ENCODE measurements at places on chromosomes 2 and 18.

DNA sequence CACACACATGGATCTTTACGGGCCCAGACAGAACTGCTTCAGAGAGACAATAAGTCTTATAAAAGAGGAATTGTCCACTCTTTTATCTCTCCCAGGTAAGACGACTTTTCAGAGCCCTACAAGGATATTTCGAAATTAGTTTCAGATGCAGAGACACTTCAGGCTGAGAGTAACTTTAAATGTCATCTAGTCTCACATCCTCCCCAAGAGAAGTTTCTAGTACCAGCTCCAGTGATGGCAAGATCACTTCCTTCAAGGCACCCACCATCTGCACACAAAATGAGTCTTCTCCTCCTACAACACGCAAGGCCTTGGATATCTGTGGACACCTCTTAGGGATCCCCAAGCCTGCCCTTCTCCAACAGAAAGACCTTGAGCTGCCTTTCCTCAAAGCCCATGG is 39.0 kb upstream of the KLHL29 start:
- DNase-seq, result no peak

DNA sequence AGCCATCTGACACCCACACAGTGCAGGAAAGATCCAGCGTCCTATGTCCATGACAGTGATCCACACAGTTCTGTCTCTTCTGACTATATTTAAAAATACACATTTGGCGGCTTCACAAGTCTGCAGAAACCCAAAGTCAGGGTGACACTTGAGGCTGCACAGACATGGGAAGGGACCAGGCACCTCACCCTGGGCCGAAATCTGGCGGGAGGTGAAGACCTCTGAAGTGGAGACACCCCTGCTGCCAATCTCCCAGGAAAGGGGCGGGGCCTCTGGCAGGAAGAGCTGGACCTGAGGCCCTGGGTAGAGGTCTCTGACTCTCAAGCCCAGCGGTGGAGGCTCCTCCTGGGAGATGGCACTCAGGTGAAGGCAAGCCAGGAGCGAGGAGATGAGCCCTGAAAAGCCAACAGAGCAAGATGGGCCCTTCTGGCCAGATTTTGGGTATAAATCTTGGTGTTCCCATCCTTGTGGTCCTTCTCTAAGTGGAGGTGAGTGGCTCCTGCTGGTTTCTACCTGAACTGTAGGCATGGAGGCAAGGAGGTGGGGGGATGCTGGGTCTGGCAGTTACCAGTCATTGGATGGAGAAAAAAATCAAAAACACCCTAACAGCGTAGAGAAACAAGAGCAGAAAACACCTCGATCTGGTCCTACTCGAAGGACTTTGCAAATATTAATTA is 248.4 kb downstream of the HDAC4 start:
- DNase-seq, result no peak

DNA sequence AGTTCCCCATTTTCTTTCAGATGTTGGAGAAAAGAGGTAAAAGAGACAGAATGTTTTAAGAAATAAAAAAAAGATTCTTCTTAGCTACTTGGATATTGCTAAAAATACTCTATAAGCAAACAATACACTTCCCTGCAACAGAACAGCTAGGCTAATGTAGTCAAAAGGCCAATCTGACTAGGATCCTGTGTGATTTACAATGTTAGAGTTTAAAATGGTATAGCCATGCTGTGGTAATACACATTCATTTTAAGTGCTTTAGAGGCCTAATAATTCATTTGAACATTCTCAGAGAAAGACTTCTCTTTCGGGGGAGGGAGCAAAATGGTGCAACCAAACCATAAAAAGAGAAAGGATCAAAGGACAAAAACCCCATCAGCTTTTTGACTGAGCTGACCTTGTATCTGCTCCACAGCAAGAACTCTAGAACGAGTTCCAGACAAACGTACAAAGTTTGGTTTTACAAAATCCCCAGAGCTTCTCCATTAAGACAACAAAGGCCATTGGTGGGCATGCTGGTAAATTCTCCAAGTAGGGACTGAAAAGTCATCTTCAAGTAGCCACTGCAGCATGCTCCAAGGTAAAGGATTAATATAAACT is 200.2 kb downstream of the STK39 start:
- no peak for DNase-seq

DNA sequence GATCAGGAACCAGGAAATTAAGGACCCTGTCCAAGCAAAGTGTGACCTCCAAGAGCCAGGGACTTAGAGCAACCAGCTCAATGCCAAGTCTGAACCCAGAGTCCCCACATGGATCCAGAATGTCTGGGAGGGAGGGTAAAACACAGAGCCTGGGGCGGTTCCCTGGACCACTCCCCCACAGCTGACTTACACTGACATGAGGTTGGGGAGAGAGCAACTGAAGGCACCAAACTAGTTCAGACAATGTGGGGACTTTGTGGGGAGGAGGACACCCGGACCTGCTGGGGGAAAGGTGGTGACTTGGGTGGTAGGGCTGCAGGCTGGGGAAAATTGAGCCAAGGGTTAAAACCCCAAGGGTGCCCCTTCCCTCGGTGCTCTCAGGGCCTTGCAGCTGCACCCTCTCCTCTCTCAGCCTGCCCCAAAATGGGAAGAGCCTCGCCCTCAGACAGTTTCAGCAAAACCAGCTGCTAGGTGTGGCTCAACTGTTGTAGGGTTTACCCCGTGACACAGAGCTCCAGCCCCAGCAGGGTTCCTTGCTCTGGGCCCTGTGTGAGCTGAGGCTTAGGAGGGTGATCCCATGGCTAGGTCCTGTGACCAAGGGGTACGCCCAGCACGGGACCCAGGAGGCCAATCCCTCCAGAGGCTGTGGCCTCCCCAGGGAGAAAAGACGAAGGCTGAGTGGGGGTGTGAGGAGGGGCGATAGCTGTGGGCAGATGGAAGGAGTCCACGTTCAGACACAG is 28.6 kb downstream of the MARCO start:
- DNase-seq, result no peak

GRCh38 chr2:65043001-65043400 is 13.2 kb upstream of the CEP68 start:
- DNase-seq, result no peak

Data from stimulated activated CD4-positive, alpha-beta T cell treated with anti-CD3 and anti-CD28 coated beads, Interleukin-1b, Interleukin-23, amount 100 ng/mL, for 1 hour (primary cell).